ENCODE measurements at places on chromosomes 3 and 15.
A peak's percentile ranks its signal among the peaks of the same experiment; 100 is the strongest.

DNA sequence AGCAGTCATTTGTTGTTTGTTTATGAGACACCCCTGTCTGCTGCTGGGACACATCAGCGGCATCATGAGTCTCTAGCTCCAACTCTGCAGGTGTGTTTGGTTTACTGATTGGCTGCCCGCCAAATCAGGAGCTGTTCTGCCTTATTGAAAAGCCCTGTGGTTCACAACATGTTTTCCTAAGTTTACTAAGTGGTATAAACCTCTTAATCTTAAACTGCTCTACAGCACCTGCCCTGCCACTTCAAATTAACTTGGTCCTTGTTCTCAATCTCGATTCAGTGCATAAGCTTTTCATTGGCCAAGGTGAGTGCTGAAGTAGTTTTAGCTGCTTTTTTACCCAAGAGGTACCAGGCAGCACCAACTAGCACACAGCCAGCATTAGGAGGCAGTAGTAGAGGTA is 77.8 kb upstream of the WDR72 start:
- DNase-seq: no peak

GRCh38 chr15:48802867-48803266 is 8.0 kb downstream of the CEP152 start:
- no peak for DNase-seq

DNA sequence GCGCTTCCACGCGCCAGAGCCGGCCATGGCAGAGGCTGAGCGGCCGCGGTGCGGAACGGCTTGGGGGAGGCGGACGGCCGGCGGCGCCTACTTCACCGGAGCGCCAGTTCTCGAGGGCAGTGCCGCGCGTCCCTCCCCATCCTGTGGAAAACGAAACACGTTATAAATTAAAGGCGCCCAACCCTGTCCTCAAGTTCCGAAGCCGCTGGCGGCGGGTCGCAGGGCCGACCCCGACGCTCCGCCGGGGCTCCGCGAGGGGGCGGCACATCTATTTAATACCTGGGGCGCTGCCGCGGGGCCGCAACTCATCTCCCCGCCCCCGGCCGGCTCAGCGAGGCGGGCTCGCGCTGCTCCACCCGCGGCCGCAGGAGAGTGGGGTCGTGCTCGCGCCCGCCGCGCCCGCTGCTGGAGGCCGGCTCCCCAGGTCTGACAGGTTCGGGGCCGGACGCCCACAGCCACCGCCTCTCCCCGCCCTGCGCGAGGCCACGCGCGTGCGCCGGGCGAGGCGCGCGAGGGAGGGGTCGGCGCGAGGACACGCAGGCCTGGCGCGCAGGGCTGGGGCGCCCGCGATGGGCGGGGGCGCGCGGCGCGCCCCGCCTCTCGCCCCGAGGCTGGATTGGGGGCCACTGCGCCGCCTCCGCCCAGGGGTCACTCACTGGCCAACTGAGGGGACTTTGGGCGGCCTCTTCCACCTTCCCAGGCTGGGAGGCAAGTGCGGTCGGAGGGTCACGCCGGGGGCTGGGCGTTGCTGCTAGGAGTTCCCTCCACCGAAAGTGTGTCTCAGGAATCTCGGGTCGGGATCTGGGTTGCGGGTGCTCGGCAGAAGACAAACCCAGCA is at the start of gene SLC30A4:
SLC30A4 (minus strand) TSS at position 428 of the 838 bp plus-strand sequence; CDS start at position 27, 401 bp downstream.
- peak; percentile 24 for DNase-seq

DNA sequence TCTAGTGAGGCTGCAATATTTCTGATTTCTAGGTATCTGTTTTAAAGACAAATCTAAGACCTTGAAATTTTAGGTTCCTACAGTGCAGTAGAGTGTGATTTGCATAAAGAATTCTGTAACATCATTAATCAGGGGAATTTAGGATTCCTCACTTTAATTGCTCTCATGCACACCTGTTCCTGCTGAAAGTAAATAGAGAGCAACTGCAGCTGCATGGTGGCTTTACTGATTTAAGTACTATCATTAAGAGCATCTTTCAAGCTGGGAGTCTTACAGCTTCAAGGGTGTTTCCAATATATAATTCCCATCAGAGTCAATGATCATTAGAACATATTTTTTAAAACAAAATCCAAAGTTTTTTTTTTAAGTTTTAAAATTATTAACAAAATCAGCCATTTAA is 36.0 kb upstream of the C3orf70 start:
- no peak for DNase-seq

GRCh38 chr3:83002869-83003445 is 1241.5 kb upstream of the GBE1 start:
- DNase-seq: no peak

DNA sequence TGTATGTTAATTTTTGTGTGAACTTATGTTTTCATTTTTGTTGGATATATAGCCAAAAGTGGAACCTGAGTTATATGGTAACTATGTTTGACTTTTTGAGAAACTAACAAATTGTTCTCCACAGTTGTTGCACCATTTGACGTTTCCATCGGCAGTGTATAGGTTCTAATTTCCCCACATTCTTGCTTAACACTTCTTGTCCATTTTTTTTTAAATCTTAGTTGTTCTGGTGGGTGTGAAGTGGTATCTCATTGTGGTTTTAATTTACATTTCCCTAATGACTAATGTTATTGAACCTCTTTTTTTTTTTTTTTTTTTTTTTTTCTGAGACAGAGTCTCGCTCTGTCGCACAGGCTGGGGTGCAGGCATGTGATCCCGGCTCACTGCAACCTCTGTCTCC is 8.0 kb downstream of the NISCH start:
- no peak for DNase-seq

DNA sequence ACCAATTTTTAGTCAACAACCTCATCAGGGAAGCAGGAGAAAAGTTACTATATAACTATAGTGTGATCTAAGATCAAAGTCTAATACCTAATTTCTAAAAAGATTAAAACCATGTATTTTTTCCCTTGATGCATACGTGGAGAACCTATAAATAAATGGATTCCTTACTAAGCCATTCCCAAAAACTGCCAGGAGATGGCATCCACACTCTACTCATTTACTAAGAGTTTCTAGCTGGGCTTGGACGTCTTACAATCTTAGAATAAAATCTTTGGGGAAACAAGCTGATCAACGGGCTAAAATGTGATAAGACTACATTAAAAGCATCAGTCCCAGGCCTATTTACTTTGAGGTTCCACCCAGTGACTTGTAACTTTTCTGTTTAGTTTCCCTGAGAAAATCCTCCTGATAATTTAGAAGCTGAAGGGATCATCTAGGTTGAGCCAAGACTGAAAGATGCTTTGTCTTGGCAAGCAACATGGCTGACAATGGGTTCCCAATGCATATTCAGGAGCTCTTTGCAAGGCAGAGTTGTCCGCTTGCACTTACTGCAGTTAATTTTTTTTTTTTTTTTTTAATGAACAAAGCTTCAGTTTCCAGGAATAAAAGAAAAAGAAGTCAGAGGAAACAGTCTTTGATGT is 85.5 kb upstream of the FGF12 start:
- DNase-seq: no peak

DNA sequence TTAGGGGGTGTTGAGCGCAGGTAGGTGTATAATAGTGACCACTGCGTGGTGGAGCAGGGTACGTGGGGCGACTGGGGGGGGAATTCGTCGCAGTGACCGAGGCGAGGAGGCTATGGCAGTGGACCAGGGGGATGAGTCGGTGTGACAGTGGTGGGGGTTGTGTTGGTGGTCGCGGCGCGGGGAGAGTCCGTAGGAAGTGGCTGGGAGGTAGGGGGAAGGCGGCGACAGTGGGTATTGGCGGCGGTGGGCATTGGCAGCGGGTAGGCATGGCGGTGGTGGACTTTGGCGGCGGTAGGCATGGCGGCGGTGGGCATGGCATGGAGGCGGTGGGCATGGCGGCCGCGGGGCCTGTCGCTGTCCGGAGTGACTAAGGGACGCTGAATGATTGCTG is 739 bp downstream of the SNRPN start:
- DNase-seq: peak; percentile 0

Measured in activated CD4-positive, alpha-beta T cell treated with anti-CD3 and anti-CD28 coated beads, Interleukin-2, amount 50 U/mL, for 24 hours (primary cell).